ENCODE measurements at places on chromosomes 12 and 14. TPM values are rescaled to one million over a fixed set of nuclear protein-coding genes. Genes with fewer than 3 reads are reported as not detected.

LPCAT3 gene
- total RNA-seq, result 9.9 TPM

LALBA gene
- total RNA-seq, result not detected

GRCh38 chr12:105860561-105861207 is 278.1 kb downstream of the NUAK1 start:
- no peak for DNase-seq

GRCh38 chr12:22256041-22256441 is 78.5 kb downstream of the ST8SIA1 start:
- no peak for DNase-seq

DNA sequence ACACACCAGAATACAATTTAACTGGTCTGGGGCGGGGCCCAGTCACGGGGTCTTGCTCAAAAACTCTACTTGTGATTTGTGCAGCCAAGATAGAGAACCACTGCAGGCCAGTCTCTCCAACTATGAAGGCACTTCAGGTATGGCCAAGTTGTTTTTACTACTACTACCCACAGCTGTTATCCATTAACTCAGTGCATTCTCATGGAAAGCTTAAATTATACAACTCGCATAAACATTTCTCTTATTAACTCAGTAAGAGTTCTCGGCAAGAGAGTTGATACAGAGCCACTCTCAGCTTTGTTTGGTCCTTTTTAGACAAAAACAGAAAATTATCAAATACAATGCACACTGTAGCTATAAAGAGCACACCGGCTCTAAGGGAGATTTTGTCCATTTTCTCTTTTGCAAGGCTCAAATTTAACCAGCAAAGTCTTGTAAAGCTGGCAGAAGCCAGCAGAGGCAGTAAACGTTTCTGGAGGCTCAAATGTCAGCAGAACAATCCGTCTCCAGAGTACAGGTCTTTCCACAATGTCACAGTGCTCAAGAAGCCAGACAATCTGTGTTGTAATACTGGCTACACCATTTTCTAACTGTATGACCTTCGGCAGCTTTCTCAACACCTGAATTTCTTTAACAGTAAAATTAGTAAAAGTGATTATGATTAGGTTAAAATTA is 85.9 kb downstream of the PTGER2 start:
- no peak for DNase-seq
